ENCODE measurements at places on chromosomes 6 and 20. TPM values are rescaled to one million over a fixed set of nuclear protein-coding genes. Genes with fewer than 3 reads are reported as not detected.
A peak's percentile ranks its signal among the peaks of the same experiment; 100 is the strongest.

GRCh38 chr20:34863421-34863965 is 9.2 kb downstream of the GGT7 start:
- no peak for DNase-seq

DNA sequence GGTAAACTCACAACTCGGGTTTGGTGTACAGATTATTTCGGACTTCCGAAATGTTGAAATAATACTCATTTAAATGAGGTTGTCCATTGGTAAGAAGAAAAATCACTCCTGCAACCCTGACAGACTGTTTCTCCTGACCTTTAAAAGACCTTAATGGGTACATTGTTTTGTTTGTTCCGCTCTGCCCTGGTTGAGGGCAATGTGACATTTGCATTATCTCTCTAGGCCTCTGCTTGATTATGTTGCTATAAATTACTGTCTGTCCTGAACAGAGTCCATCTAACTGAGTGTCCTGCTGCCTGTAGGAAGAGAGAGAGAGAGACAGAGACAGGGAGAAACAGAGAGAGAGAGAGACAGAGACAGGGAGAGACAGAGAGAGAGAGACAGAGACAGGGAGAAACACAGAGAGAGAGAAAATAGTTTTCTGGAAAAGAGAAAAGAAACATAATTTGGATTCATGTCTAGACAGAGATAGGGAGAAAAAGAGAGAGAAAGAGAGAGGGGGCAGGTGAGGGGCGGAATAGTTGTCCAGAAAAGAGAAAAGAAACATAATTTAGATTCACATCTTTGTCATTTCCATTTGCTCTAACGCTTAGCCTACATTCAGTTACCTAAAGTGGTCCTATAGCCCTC is 83.2 kb downstream of the SHLD1 start:
- no peak for DNase-seq

The PROKR2 gene
- total RNA-seq: not detected

GRCh38 chr6:130697995-130698535 is 129.1 kb upstream of the SMLR1 start:
- DNase-seq: peak; percentile 74

GRCh38 chr6:44074439-44074812 is 52.8 kb downstream of the MRPL14 start:
- peak; percentile 88 for DNase-seq

DNA sequence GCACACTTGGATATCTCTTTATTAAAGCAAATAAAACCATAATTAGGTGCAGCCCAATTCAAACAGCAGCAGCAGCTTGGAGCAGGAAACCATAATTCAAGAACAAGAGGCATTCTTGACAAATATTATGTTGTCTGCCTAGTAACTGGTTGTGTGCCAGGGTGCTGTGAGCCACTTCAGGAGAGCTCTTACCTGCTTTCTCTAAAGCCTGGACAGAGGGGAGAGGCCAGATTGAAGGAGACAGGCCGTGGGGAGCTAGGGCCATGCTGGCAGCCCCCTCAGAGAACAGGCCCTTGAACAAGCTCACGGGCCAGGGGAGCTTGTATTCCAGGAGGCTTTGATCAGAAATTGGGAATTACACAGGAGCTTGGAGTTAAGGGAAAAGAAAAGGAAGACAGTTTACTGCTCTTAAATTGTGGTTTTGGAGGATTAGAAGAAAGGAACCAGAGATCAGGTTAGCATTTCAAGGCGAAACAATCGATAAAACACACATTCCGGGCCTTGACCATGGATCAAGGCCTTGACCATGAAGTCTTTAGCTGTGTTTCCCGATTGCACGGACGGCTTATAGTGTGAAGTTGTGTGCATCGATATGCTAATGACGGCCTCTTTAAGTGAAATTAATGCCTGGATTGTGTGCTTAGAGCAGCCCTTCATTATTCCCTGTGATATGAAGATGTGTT is 69.8 kb upstream of the NKX2-2 start:
- no peak for DNase-seq

GRCh38 chr6:155584006-155584405 is 128.4 kb upstream of the NOX3 start:
- peak; percentile 19 for DNase-seq

The HAO1 gene
- not detected for total RNA-seq

GRCh38 chr6:17486680-17487079 is 93.3 kb downstream of the CAP2 start:
- no peak for DNase-seq

DNA sequence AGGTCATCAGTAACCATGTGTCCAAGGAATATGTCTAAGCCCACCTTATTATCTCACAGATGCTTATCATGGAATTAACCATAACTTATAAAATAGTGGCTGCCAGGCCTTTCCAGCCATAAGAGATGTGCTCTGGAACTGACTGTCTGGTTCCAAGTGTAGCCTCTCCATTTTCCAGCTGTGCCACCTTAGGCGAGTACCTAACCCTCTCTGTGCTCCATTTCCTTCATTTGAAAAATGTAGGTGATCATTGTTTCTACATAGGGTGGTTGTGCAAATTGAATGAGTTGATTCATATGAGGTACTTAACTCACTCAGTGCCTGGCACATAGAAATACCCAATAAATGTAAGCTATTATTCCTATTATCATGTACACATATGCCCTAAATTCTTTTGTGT is 102.5 kb upstream of the IYD start:
- no peak for DNase-seq

- DNase-seq: peak; percentile 23
Observed at GRCh38 chr6:49676671-49677281, 36.6 kb downstream of the CRISP2 start.

DNA sequence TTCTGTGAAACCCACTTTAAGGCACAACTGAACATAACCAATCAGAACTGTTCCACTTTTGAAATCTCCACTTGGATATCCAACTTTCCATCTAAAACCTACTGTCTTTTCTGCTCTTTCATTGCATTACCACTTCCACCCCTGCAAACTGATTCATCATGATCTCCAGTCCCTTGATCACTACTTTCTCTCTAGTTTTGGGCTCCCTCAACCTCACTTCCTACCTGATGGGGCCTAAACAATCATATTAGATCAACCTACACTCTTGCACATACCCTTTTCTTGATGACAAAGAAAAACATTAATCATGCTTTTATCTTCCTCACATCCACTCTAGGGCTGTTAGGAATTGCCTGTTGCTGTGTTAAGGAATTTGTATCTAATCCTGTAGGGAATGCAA is 137.6 kb downstream of the PDSS2 start:
- no peak for DNase-seq

DNA sequence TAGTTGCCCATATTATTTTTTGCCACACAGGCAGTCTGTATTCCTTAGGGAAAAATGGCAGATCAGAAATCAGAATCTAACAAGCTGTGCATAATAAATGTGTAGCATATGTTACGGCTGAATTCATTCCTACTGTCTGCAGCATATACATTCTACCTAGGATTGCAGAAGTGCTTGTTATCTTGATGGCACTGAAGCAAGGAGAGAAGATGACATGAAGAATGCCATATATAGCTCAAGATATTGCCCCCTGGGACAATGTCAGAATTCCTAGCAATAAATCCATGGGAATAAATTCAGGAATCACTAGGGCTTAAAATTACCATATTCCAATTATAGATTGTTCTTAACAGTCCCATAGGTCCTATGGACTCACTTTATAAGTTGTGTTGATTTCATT is 293.0 kb upstream of the CNR1 start:
- no peak for DNase-seq

DNA sequence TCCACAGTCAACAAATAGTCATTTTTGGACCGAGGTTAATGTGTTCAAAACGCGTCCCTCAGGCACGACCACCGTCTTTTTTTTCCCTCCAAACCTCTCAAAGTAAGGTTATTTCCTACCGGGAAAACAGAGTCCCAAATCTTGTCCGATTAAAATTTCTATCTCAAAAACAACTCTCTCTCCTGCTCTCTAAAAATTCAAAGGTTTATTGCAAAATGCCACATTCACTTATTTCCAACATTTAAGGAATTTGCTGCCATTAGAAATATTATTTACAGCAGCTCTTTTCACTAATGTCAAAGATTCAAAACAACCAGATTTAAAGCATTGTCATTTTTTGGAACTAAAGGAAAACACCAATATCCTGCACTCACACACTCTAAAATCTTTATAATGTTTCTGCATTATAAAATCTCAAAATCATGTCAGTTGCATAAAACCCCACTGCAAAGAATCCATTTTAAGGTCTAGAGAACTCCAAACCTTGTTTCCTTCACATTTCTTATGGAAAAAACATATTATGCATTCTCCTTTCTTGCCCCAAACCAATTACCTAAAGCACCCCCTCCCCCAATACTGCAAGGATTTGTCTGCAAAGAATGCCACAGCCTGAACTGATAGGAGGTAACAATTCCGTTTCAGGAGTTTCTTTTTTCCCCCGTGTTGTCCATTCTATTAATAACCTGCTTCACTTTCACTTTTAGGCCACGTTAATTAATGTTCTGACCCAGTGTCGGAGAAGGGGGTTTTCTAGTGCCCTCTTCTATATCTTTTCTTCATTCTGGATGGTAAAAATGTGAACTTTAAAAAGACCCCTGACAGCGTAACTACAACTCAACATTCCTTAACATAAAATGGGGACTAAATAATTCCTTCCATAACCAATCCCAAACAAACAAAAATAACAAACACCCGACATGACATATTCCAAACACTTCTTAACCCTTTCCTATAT is 1.4 kb downstream of the NRN1 start:
- no peak for DNase-seq

The TMEM63B gene
- 32.4 TPM for total RNA-seq

DNA sequence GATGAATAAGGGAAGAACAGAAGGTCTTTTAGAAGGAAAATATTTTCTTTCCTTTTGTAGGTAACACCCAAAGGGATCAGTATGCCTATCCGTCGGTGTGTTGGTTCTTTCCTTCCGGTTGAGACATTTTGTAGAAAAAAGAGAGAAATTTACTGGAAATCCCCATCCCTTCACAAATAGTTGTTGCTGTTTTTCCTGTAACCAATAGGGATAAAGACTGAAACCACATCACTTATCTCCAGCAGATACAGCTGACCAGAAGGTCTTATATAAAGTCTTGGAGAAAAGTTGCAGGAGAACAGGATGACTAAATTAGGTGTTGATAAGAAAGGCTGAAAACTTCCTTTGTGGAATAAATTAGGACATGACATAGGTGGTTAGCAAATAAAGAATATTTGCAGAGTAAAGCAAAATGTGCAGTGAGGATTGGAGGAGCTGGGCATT is 14.8 kb upstream of the HLA-DRB1 start:
- peak; percentile 25 for DNase-seq

- no peak for DNase-seq
Observed at GRCh38 chr20:60354024-60354580, 395.9 kb downstream of the CDH26 start.

DNA sequence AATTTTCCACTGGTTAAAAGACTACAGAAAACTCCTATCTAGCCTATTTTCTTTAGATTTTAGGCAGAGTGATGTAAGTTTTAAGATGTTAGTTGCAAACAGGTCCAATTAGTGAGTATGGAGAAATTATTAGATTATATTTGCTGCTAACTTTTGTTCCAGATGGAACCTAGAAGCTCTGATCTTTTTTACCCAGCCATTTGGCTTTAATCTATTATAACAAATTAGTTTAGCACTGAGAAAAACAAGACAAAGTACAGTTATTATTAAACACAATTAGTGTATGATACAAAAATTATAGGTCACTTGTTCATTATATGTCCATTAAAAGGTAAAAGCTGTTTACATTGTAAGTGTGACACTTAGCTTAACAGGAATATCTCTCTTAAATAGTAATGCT is 2.5 kb downstream of the FAM162B start:
- DNase-seq: no peak

DNA sequence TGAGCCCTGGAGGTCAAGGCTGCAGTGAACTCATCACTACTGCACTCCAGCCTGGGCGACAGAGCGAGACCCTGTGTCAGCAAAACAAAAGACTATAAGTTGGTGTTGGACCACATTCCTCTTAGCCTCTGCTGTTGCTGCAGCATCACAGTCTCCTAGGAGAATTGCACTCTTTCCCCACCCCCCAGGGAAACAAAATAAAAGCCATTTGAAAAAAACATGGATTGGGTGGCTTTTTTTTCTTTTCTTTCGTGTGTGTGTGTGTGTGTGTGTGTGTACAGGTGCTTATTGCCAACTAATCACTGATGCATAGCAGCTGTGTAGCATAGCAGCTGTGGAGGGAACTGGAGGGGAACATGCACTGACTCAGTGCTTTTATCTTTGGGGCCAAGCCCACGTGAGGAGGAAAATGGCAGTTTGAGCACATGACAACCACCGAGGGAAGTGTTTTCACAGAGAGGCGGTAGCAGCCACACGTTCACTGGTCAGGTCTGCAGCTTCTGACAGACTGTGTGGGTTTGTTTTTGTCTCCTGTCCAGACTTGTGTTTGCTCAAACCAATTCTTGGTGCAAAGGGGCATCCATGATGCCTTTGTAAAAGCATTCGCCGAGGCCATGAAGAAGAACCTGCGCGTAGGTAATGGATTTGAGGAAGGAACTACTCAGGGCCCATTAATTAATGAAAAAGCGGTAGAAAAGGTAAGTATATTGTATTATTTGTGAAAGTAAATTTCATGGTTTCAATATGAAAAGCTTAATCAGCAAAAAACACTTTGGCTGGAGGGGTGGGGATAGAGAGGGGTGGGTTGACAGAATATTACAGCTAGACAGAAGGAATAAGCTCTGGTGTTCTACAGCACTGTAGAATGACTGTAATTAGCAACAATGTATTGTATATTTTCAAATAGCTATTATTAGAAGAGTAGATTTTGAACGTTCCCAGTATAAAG is 27.7 kb downstream of the ALDH5A1 start:
- no peak for DNase-seq

DNA sequence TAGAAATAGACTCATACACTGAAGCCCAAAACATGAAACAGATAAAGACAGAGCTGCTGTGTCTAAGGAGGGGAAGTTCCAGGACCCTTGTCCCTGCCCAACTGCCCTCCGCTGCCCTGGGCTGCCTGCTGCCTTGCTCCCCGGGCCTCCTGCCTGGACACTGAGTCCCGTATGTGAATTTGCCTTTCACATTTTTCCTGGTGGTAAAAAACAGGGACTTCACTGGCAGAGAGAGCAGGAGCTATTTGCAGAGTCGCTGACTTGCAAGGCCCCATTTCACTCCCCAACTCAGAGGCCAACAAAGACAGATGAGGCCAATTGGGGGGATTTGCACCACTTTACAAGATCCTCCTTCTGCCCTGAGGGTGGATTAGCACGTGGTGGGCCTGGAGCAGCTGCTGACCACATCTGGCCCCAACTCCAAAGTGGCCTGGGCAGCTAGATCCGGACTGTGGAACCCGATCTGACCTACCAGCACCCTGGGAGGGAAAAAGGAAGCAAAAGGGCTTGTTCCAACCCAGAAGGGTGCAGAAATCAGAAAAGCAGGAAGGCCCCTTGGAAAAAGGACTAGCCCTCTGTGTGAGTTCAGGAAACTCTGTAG is 61.4 kb downstream of the NOL4L start:
- no peak for DNase-seq

DNA sequence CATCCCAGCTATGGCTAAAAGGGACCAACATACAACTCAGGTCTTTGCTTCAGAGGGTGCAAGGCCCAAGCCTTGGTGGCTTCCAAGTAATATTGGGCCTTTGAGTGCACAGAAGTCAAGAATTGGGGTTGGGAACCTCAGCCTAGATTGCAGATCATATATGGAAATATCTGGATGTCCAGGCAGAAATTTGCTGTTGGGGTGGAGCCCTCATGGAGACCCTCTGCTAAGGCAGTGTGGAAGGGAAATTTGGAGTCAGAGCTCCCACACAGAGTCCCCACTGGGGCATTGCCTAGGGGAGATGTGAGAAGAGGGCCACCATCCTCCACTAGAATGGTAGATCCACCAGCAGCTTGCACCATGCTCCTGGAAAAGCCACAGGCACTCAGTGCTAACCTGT is 123.5 kb downstream of the PRL start:
- DNase-seq: no peak

Measured in fibroblast of villous mesenchyme (primary cell).